Camera-type eye (tissue), 1 donor: ENCODE measurements at places on chromosomes 2 and 18. TPM values are rescaled to one million over a fixed set of nuclear protein-coding genes. Genes with fewer than 3 reads are reported as not detected.

Gene POTEF
- not detected for total RNA-seq

Gene SIX2
- 12.4 TPM for total RNA-seq

Gene NCOA1
- total RNA-seq: 125 TPM

Gene CYP26B1
- total RNA-seq: 12.8 TPM

Gene HES6
- total RNA-seq: 59.3 TPM

Gene TMEM18
- 38.9 TPM for total RNA-seq

Gene FABP1
- not detected for total RNA-seq

Gene OSBPL1A
- 80.8 TPM for total RNA-seq

Gene CCBE1
- total RNA-seq: 4.8 TPM

Gene POTEJ
- total RNA-seq: 0.71 TPM

Gene DOK6
- 43.5 TPM for total RNA-seq

Gene OST4
- total RNA-seq: 272 TPM

Gene KIAA2012
- not detected for total RNA-seq

Gene IGFBP2
- 169 TPM for total RNA-seq

Gene SCTR
- not detected for total RNA-seq

Gene TM4SF20
- not detected for total RNA-seq

Gene SOX11
- total RNA-seq: 58.1 TPM

Gene CYBRD1
- total RNA-seq: 119 TPM

Gene CASP8
- 6.4 TPM for total RNA-seq

Gene VWA3B
- total RNA-seq: not detected

Gene PIEZO2
- 78.8 TPM for total RNA-seq

Gene MOCOS
- 1.2 TPM for total RNA-seq

Gene TUBA3D
- not detected for total RNA-seq

Gene TEX44
- total RNA-seq: not detected

Gene CCDC148
- 13.1 TPM for total RNA-seq

Gene ABHD1
- 0.49 TPM for total RNA-seq

Gene STARD6
- not detected for total RNA-seq

Gene CYTIP
- 1.8 TPM for total RNA-seq

Gene FAP
- total RNA-seq: 82.5 TPM

Gene NEUROD1
- total RNA-seq: 188 TPM

Gene PLEKHB2
- 103 TPM for total RNA-seq

Gene ANKRD30BL
- 7.3 TPM for total RNA-seq

Gene MREG
- total RNA-seq: 29.5 TPM

Gene HSBP1L1
- 6.3 TPM for total RNA-seq

Gene CACNB4
- 26.2 TPM for total RNA-seq

Gene UGT1A8
- total RNA-seq: not detected

Gene ALPI
- not detected for total RNA-seq

Gene ZNF385B
- total RNA-seq: 30.8 TPM

Gene CFAP210
- 1.2 TPM for total RNA-seq

Gene VIT
- total RNA-seq: 38.7 TPM

Gene DAPL1
- 64.9 TPM for total RNA-seq

Gene DLX2
- 0.44 TPM for total RNA-seq

Gene WNT10A
- 8.1 TPM for total RNA-seq

Gene ASTL
- total RNA-seq: 0.49 TPM

Gene TRIM54
- 4.7 TPM for total RNA-seq

Gene TIGD1
- 9.6 TPM for total RNA-seq

Gene CD8B
- 0.71 TPM for total RNA-seq

Gene CDK15
- 1.7 TPM for total RNA-seq
